ENCODE measurements at places on chromosomes 4 and X. TPM values are rescaled to one million over a fixed set of nuclear protein-coding genes. Genes with fewer than 3 reads are reported as not detected.

DNA sequence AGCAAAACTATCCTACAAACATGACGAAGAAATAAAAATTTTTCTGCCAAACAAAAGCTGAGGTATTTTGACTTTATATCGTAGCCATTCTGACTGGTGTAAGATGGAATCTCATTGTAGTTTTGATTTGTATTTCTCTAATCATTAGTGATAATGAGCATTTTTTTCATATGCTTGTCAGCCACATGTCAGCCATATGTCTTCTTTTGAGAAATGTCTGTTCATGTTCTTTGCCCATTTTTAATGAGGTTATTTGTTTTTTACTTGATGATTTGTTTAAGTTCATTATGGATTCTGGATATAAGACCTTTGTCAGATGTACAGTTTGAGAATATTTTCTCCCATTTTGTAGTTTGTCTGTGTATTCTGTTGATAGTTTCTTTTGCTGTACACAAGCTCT, 24.5 kb downstream of the F8A2 start:
- no peak for DNase-seq

DNA sequence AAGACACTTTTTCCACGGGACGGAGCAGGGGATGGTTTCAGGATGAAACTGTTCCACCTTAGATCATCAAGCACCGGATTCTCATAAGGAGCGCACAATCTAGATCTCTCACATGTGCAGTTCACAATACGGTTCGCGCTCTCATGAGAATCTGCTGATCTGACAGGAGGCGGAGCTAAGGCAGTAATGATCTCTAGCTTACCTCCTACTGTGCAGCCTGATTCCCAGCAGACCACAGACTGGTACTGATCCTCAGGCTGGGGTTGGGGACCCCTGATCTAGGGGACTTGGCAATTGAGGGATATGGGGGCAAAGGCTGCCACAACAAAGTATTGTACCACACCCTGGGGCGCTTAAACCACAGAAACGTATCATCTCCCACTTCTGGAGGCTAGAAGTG, 25.7 kb downstream of the ZNF185 start:
- no peak for DNase-seq

DNA sequence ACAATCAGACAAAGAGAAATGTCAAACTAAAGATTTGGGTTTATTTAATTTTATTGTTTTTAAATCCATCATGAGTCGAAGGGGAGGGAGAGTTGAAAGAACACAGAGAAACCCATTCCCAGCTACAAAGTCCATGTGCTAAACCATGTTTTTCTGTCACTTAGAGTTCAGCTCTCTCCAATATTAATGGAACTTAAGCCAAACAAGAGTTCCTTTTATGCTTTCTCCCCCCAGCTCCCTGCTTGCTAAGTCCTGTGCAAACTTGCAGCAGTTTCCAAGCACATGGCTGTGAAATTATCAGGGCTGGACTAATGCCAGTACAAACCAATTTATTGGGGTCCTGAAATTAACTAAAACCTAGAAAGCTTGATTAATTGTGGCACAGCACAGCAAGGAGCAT, 9.7 kb upstream of the CHRDL1 start:
- no peak for DNase-seq

GRCh38 chr4:185179488-185179887, 24.3 kb downstream of the CFAP97 start:
- DNase-seq = no peak

GRCh38 chr4:118732591-118733330, 47.6 kb downstream of the METTL14 start:
- no peak for DNase-seq

CPZ gene
- 1.2 TPM for total RNA-seq

NSG1 gene
- total RNA-seq = 2.4 TPM

ARR3 gene
- not detected for total RNA-seq
